NCI-H1048 (cell line): ENCODE measurements at places on chromosomes 13 and 19.

GRCh38 chr13:32031025-32031814 is at the start of gene FRY:
TSS of gene FRY (plus strand) at chr13:32031774. CDS start at chr13:32031796, 22 bp downstream.
- no peak for DNase-seq

- DNase-seq, result no peak
Observed at GRCh38 chr19:43574424-43575155, 737 bp downstream of the XRCC1 start.

- no peak for DNase-seq
Observed at GRCh38 chr19:33677745-33678426, 56.1 kb downstream of the CHST8 start.

DNA sequence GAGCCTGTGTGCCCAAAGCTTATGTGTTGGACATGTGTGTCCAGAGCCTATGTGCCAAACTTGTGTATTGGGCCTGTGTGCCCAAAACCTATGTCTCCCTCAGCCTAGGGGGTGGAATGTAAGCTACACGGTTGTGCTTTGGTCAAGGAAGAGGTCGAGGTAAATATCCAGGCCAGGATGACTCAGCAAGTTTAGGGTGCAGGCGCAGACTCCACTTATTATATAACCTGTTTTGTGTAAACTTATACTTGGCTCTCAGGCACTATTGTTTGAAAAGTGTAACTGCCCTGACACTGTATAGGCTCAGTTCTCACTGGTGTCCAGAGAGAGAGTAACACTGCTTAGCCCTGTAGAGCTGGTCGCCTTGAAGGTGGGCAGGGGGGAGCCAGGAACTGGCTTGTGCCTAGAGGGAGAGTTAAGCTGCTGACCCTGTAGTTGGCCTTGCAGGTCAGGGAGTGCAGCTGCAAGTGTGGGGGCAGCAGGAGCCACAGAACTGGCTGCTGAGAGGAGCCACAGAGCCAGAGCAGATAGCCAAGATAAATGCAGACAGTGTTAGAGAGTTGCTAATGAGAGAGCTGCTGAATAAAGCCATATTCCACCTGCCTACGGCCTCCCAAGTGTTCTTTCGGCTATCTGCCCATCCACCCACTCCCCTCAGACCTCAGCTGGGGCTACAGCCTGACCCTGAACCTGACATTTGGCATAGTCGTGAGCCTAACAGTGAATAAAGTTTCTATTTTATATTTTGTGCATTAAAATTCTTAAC is 517.2 kb upstream of the SLITRK1 start:
- DNase-seq, result no peak

DNA sequence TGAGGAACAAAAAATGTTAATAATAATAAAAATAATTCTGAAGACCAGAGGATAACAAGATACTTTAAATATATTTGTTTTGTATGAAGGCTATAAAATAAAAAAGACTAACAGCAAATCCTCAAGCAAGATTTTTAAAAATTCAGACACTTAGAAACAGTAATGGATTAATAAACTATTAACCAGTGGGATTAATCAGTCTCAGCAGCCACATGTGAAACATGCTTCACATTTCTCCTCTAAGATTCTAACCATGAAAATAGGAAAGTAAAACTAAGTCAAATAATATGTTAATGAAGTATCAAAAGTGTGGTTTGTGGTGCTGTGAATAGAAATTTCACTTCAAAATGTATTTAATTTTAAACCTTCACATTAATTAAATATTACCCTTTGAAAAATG is 57.4 kb downstream of the KCNRG start:
- no peak for DNase-seq

GRCh38 chr13:65260946-65261891 is 1968.9 kb downstream of the PCDH9 start:
- DNase-seq, result no peak

GRCh38 chr13:106551751-106552150 is 16.2 kb downstream of the ARGLU1 start:
- DNase-seq, result no peak
